ENCODE measurements at places on chromosomes 6 and 20.

GRCh38 chr6:26400626-26401025, 1.4 kb upstream of the BTN3A1 start:
- DNase-seq = no peak

GRCh38 chr6:53860511-53860910, 65.7 kb downstream of the LRRC1 start:
- DNase-seq = no peak

DNA sequence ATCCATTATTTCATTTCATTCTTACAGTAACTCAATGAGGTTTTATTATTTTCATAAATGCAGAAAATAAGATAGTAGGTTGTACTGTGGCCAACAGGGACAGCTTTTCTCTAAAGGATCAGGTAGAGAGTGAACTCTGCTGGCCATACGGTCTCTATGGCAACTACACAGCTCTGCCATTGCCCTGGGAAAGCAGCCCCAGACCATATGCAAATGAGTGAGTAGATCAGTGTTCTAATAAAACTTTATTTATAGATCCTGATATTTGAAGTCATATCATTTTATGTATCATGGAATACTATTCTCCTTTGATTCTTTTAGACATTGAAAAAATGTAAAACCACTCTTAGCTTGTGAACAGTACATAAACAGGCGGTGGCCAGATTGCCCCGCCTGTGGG, 192.5 kb upstream of the RREB1 start:
- DNase-seq = no peak

DNA sequence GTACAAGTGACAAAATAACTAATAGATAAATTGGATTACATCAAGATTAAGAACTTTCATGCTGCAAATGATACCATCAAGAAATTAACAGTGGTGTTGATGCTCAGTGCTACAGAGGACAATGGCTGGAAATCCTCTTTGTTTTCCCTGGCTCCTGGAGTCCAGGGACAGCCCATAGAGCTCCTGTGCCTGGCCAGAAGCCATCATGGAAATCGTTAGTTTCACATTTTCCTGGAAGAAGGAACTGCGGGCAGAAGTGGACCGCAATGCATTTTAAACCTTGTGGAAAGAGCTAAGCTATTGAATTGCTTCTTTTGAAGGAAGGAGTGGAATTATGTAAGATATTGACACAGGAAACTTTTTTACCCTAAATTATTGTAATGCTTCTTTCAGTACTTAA, 276.0 kb downstream of the GJA1 start:
- DNase-seq = no peak

- DNase-seq = no peak
Observed at GRCh38 chr6:109456710-109457561, 1.4 kb upstream of the MICAL1 start.

- DNase-seq = no peak
Observed at GRCh38 chr6:42551217-42551616, 12.6 kb upstream of the UBR2 start.

DNA sequence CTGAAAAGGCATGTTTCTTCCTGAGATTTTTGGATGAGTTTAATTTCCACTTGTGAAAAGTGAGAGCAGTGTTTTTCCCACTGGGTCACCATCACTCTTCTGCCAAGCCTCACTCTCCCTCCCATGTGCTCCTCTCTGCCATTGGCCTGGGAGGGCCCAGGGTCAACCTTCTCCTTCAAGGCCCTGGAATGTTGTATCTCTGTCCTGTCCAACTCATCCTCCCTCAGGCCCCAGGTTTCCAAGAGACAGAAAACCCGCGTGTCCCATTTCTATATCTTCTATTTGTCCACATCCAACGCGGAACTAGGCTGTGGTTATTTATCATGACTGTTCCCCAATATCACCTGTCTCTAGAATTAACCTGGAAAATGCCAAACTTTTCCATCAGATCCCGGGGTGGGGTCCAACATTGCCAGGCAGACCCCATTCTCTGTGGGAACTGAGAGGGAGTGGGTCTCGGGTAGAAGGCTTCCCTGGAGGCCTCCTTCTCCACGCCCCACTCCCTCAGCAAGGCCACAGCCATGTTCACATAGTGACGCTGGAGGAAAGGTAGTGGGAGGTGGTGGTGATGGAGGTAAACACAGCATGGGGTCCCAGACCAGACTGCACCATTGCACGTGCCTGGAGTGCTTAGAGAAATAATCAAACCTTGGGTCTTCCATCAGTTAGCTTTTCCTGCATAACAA, 173.5 kb downstream of the SCP2D1 start:
- DNase-seq = no peak

- DNase-seq = no peak
Observed at GRCh38 chr6:7201732-7202541, 94.2 kb downstream of the RREB1 start.

DNA sequence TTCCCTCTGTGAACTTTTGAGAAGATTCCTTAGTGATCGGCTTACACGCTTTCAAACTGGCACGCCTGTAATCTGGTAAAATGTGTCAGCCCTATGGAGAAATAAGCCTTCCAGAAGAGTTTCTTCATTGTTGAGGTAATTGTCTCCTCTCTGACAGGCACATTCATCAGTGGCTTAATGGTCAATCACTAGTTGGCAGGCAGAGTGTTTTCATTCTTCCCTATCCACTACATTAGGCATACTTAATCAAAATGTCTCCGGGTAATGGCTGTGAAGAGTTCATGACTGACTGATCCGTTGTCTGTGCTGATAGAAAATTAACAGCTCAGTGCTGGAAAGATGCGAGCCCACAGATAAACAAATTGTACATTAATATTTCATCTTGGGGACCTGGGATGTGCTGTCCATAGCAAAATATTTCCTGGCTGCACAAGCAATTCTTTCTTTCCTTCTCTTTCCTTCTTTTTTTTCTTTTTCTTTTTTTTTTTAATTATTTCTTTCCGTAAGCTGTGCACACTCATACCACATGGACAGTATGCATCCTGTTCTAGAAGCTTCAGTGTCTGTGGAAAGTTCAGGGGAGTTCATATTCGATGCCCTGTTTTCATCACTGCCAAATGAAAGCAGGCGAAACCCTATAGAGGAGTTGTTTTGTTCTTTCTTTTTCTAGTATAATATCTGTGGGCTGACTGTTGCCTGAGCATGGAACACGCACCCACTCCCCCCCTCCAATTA, 31.4 kb downstream of the TSHZ2 start:
- no peak for DNase-seq

DNA sequence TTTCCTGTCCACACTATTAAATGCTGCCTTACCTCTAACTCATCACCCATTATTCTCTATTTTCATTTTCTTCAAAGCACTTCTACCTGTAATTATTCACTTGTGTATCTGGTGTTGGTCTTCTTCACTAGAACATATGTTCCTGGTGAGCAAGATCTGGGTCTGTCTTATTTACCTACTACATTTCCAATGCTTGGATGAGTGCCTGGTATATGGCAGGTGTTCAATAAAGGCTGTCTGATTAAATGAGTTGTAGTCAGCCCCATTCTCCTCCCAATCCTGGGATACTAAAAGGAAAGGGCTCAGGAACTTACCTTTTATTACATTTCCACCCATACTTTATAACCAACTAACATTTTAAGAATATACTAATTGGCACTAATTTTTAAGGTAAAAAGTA, 61.0 kb downstream of the CEP162 start:
- DNase-seq = no peak

DNA sequence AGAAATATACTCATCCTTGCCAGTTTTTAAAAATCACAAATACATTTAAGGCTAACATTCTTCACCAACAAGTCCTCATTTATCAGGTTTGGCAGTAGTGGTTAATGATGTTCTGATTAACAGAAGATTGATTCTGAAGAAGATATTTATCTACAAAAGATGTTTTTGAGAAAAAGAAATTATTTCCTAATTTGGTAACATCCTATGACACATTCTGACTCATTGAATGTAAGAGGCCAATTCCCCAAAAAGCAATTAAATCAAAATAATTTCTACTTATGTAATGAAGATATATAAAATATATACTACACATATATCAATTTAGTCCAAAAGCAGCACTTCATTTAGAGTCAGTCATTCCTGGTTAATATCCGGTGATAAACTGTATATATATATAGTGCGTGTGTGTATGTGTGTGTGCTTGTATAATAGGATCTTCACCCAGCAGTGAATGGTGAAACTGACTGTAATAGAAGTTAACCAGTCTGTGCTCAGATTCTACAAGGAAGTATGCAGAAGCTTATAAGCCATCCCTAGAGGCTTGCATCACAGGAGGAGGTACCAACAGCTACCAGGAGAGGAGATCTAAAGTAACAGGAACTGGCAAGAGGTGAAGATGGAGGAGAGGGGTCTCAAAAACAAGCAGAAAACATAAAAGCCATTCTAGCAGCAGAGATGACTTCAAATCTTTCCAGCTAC, 82.9 kb upstream of the MARCKS start:
- no peak for DNase-seq

- DNase-seq = no peak
Observed at GRCh38 chr6:45864651-45865050, 151.0 kb downstream of the CLIC5 start.
